ENCODE measurements at places on chromosomes 7 and 10.
A peak's percentile ranks its signal among the peaks of the same experiment; 100 is the strongest.

DNA sequence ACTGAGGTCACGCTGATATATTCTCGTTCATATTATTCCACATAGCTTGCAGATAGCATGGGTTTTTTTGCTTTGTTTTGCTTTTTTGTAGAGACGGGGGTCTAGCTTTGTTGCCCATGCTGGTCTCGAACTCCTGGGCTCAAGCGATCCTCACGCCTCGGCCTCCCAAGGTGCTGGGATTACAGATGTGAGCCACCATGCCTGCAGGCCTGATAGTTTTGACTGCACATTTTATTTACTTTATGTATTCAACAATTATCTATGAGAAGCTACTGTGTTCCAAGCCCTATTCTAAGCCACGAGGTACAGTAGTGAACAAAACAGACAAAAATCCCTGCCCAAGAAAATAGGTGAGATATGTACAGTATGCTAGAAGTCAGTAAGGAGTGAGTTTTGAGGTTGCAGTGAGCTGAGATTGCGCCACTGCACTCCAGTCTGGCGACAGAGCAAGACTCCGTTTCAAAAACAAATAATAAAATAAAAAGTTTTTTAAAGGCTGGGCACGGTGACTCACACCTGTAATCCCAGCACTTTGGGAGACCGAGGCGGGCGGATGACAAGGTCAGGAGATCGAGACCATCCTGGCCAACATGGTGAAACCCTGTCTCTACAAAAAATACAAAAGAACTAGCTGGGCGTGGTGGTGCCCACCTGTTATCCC is 1.3 kb upstream of the YWHAG start:
- no peak for DNase-seq

GRCh38 chr10:30738416-30738815 is 108.9 kb upstream of the LYZL2 start:
- no peak for DNase-seq

GRCh38 chr10:2425320-2425719 is 642.0 kb upstream of the PFKP start:
- DNase-seq = no peak

DNA sequence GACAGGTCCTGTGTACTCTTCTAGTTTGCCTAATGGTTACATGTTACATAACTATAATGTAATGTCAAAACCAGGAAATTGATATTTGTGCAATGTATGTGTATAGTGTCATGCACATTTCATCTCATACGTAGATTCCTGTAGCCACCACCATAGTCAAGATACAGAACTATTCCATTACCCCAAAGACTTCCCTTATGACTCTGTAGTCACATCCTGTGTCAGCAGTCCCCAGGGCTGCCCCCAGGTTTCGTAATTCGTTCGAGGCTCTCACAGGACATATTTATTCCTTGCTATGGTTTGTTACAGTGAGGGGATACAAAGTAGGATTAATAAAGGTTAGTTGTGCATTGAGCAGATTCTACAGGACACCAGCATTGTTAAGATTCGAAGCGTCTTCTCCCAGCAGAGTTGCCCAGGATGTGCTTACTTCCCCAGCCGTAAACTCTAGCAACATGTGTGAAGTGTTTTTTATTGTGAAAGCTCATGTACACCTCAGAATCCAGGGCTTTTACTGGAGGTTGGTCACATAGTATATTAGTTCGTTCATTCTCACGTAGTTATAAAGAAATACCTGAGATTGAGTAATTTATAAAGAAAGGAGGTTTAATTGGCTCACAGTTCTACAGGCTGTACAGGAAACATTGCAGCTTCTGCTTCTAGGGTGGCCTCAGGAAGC is 18.6 kb downstream of the RABGEF1 start:
- no peak for DNase-seq

DNA sequence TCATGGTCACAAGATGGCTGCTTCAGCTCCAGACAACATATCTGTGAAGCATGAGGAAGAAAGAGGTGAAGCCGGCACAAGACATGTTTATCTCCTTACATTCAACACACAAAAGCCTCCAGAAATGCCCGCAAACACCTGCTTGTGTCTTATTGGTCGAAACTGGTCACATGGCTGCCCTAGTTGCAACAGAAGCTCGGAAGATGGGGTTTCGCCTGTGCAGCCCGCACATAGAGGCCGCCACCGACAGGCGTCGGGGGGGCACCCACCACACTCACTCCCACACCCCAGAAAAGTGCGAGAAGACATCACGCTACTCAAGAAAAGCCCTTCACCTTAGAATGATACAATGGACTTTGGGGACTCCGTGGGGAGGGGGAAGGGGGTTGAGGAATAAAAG is 63.0 kb upstream of the MGMT start:
- DNase-seq = no peak

GRCh38 chr10:21530641-21531040 is 3.4 kb upstream of the MLLT10 start:
- DNase-seq = no peak

DNA sequence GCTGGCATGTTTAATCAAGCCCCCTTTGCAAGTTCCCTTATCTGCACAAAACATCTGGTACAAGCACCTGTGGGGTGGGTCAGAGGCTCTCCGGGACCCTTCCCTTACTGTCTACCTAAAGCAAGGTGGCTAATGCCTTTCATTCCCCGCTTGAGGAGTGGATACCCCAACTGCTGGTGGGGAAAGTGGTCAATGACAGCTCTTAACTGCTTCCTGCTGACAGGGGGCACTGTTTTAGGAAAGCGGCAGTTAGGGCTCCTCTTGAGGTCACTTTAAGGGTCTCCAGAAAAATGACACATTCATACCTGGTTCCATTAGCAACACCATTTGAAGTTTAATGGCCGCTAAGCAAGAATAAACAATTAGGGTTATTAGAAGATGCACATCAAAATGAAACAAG is 761.8 kb upstream of the PHF14 start:
- DNase-seq = no peak

DNA sequence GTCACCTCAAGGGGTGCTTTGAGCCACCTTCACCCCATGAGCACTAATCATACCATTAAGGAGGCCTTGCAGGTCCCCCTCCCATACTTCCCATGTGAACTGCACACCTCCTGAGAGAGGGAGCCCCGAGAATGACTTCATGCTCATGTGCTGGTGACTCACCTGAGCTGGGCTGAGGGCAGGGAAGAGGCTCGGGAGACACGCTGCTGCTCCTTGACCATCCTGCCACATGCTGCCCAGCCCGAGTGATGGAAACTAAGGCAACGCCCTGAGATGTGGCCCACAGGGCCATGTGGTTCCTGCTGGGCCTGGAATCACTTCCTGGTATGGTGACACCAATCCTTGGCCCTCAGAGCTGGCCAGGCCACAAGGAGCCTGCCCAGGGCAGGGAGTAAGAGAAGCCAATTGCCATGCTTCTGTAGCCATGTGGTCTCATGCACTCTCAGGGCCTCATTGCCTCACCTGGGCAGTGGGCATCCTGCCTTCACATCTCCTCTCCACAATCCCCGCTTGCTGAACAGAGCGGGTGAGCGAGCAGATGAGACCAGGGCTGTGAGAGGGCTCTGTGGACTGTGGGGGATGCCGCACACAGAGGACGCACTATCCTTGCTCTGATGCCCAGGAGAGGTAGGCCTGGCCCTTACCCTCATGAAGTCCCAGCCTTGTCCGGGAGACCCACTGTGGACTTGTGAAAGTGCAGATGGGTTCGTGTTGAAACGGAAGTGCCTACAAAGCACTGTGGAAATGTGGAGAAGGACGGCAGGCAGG is 18.3 kb upstream of the PPIF start:
- DNase-seq = peak; percentile 11

DNA sequence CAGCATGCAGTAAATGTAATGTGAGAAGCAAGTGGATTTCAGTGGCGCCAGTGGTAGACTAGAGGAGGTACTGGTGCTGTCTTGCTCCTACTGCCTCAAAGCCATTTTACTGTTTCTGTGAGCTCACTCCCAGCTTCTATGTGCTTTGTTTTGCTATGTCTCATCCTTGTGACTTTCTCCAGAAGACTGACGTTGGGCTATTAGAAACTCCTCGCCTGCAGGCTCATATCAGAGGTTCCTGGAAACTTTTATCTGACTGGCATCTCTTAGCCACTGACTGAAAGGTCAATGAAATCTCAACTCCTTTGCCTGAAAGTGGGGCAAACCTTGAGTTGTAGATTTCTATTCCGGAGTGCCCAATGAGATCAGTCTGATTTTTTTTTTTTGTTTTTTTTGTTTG is 66.4 kb upstream of the SORCS1 start:
- DNase-seq = no peak

- no peak for DNase-seq
Measured at GRCh38 chr7:44448922-44449583, 41.4 kb downstream of the NUDCD3 start.

GRCh38 chr10:57338823-57339558 is 928.7 kb downstream of the IPMK start:
- peak; percentile 20 for DNase-seq

- no peak for DNase-seq
Measured at GRCh38 chr10:21747809-21748208, 213.8 kb downstream of the MLLT10 start.

- DNase-seq = no peak
Measured at GRCh38 chr7:66666313-66666952, 37.8 kb downstream of the KCTD7 start.

GRCh38 chr10:68826764-68827591 is at the start of gene STOX1:
Gene STOX1, plus strand, starts transcription at chr10:68827531. Its CDS starts 93 bp downstream, at chr10:68827624.
- DNase-seq = peak; percentile 80

GRCh38 chr10:137606-138005 is 2.4 kb downstream of the ZMYND11 start:
- no peak for DNase-seq

DNA sequence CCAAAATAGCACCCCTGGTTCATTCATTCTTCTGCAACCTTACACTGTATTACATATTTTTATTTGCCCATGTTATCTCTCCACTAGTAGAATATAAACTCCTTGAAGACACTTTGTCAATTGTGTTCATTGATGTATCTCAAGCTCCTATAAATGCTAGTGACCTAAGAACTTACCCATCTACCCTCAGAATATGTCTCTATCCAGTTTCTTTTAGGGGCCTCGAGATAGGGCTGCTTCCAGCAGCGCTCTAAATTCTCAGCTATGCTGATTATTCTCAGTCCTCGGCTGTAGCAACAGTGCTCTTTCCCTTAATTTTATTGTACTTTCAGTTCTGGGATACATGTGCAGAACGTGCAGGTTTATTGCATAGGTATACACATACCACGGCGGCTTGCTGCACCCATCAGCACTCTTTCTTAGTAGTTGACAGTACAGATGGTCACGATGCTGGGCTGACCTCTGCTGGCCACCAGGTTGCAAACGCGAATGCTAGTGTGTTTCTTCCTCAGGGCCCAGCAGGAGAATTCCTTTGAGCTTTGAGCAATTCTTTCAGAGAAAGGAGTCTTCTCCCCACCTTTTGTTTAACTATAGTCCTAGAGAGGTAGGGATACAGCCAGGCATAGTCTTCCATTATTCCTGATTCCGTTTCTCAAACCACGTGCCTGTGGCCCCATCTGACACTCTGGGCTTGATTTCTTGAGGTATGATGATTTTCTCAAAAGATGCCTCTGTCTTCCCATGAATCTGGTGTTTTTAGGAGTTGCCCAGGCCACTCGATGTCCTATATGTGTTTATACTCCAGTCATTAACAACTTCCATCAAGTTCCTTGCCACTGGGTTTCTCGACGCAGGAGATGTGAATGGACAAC is 49.1 kb upstream of the CDC14C start:
- no peak for DNase-seq

DNA sequence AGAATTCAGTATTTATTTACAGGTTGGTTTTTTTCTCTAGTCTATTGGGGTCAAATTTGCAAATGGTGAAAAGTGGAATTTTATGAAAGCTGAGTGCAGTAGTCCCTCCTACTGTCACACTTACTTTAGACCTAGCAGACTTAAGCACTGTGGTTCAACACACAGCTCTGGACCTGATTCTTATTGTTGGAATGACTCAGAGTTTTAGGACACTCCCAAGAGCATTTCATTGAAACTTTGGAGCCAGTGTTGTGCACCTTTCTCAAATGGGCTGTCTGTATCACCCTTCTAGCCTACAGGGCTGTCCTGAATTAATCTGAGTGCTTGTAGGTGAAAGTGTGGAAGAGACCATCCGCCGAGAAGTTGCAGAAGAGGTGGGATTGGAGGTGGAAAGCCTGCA is 16.1 kb downstream of the NUDT13 start:
- no peak for DNase-seq

DNA sequence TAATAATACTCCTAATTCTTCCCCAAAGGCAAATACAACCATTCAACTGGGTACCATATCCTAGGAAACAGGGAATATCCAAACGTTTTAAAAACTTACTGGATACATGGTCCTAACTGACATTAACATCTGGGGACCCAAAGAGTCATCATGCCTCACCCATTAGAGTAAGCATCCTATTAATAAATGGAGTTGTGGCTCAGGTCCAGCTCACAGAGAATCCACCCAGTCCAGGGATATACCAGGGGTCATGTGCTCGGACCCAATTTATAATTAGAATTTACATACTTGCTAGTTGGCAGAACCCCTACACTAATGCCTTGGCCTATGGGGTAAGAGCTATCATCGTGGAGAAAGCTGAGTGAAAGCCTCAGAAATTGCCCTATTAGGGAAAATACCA is 670.0 kb downstream of the XPNPEP1 start:
- DNase-seq = no peak

DNA sequence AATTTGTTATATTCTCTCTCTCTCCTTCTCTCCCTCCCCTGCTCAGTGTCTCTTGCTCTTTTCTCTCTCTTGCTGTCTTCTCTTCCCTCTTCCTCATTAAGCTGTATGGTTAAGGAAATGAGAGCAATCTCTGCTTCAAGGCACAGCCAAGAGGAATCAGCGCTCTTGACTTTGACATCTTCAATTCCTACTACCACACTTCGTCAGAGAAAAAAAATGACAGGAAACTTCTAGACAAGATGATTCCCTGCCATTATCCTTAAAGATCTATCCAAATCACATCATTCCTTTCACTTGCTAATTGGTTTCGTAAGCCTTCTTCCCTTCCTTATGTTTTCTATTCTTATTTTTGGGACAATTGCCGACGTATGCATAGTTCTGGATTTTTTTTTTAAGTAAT is 425.0 kb downstream of the KCNMA1 start:
- DNase-seq = no peak

GRCh38 chr7:128203710-128204214 is 37.3 kb upstream of the LEP start:
- DNase-seq = no peak
